Breast epithelium (tissue), 4 donors: ENCODE measurements at places on chromosomes 1 and 21.

DNA sequence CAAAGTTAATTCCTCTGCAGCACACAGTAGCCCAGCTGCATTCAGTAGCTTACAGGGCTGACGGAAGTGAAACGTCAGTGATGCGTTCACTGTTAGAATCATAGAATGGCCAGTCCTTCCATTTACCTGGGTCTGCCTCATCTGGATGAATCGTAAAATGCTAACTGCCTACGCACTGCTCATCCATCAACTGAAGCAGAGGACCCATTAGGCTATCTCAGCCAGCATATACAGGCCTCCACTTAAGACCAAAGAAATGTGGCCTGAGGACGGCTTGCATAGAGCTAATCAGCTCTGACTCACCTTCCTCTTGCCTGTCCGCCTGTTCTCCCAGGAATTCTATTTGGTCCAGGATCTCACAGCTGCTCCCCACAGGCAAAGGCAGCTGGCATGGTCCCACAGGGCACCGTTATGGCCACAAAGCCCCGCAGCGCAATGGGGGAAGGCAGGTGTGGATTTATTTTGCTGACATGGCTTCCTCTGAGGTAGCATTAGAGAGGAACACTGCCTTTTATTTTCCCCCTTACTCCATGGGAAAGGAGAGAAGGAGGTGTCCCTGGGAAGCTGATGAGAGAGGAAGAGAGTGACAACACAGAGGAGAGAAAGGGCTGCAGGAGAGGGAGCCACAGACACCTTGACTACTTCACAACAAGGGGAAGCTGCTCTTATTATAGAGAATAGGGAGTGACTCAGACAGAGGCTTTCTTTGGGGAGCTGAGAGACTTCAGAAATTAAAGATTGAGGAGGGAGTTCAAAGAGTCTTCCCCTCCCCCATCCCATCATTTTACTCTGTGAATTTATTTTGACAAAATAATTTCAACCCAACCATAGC is 177.6 kb downstream of the HHIPL2 start:
- H3K27ac ChIP-seq = no peak overlapping the region
- no peak for DNase-seq
- no peaks in the 10 kb centered on the region for H3K27me3 ChIP-seq
- no peak overlapping the region for H3K4me3 ChIP-seq

GRCh38 chr1:233304489-233305102 is 9.1 kb upstream of the PCNX2 start:
- H3K36me3 ChIP-seq = no peaks in the 10 kb centered on the region
- H3K27me3 ChIP-seq = no peaks in the 10 kb centered on the region
- DNase-seq = no peak
- no peak overlapping the region for H3K4me3 ChIP-seq

- DNase-seq = no peak
- no peak overlapping the region for H3K4me3 ChIP-seq
- no peak overlapping the region for H3K27ac ChIP-seq
- no peaks in the 10 kb centered on the region for H3K36me3 ChIP-seq
Measured at GRCh38 chr1:23545851-23546250, 13.4 kb downstream of the ID3 start.

GRCh38 chr1:160101037-160101716 is 2.8 kb upstream of the IGSF8 start:
- H3K36me3 ChIP-seq = no peaks in the 10 kb centered on the region
- peak; percentile 78 for DNase-seq
- H3K27me3 ChIP-seq = no peaks in the 10 kb centered on the region
- no peak overlapping the region for H3K4me3 ChIP-seq
- H3K4me1 ChIP-seq = peaks cover 21% of the 10 kb centered on the region
- peak overlapping the region; percentile 59 for H3K27ac ChIP-seq

GRCh38 chr1:101567582-101568189 is 330.9 kb downstream of the S1PR1 start:
- H3K27ac ChIP-seq = no peak overlapping the region
- H3K4me3 ChIP-seq = no peak overlapping the region
- H3K4me1 ChIP-seq = no peaks in the 10 kb centered on the region
- H3K27me3 ChIP-seq = no peaks in the 10 kb centered on the region
- DNase-seq = no peak
- no peaks in the 10 kb centered on the region for H3K36me3 ChIP-seq

DNA sequence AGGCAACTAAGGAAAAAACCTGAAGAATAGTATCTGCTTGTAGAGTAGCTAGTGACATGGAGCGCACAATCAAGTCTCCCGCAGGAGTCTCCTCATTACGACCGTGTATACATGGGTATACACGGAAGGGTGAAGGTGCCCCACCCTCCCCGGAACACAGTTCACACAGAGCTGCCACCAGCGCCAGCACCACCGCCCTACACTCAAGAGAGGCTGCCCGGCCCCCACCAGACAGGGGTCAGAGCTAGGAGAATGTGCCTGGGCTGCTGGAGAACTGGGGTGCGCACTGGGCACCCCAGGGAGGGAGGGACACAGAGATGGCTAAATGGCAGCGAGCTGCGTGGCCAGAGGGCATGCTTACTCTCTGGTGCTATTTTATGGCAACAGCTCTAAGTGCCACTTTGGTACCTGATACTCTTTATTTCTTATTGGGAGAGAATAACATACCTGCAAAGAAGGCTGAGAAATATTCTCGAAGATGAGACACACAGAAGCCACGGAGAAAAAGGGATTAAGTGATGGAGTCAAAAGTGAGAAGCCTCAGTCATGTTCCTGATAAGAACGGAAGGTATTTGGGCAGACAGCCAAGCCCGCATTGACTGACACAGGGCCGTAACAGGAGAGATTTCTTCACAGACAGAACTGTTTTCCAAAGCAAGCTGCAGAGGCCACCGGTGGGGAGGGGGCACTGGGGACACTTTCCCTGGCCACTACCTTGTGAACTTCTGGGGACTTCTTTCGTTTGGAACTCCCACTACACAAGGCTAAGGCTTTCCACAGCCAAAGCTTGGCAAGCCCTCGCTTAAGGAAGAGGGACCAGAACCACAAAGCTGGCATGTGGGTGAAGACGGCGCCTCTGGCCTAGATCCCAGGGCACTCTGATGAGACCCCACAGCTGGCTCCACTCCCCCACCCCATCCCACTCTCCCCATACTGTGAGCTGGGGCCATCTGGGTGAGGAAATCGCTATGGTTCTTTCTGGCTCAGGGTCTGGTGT is 108.0 kb downstream of the PGBD5 start:
- H3K4me1 ChIP-seq = no peaks in the 10 kb centered on the region
- peaks cover 6% of the 10 kb centered on the region for H3K27me3 ChIP-seq
- H3K4me3 ChIP-seq = no peak overlapping the region
- no peak overlapping the region for H3K27ac ChIP-seq
- no peak for DNase-seq

DNA sequence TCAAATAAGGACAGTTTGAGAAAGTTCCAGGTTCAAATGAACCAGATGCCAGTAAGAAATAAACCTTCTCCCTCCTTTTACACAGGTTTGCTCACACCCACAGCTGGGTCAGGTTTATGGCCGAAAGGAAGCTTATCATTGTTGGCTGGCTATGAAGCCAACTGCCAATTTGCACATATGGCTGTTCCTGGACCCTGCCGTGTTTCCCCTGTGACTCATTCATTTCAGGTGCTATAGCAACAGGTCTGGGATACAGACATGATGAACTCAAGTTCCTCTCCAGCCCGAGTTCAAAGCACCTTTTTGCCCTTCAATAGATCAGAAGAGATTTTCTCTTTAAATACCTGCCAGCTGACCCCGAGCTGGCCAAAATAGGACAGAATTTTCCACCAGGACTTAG is 134.4 kb upstream of the SMYD2 start:
- no peak overlapping the region for H3K27ac ChIP-seq
- no peak for DNase-seq
- no peaks in the 10 kb centered on the region for H3K4me1 ChIP-seq
- H3K27me3 ChIP-seq = no peaks in the 10 kb centered on the region
- H3K36me3 ChIP-seq = no peaks in the 10 kb centered on the region

DNA sequence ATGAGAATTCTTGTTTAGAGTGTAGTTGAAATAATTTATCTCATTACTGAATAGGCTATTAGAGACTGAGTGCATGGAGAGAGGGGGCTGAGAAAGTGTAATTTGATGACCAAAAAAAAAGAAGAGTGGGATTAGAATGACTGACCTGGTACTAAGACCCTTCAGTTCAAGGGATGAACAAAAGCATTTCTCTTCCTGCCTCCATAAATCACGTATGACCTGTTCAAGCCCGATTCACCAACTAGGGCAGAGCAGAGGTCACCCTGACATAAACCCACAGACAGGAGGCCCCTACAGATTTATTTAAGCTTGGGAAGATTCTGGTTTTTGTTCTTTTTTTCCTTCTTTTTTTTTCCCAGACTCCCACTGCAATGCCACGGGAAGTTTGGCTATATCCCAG is 123.7 kb upstream of the COP1 start:
- H3K27ac ChIP-seq = no peak overlapping the region
- H3K36me3 ChIP-seq = no peaks in the 10 kb centered on the region
- no peak overlapping the region for H3K4me3 ChIP-seq
- H3K27me3 ChIP-seq = no peaks in the 10 kb centered on the region

DNA sequence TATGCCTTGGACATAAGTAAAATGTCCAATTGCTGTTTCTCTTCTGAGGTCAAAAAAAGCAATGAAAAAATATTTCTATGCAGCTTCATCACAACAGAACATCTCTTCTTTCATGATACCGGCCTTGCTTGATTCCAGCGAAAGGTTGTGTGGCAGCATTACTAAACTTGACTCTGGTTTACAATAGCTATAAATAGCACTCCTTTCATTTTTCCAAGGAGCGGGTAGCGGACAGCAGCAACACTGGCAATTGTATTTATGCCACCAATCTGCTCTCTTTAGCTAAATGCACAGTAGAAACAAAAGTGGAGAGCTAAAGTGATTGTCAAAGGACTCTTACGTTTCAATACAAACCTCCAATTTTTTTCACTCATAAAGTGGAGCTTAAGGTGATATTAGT is 7.5 kb upstream of the DAB1 start:
- no peaks in the 10 kb centered on the region for H3K4me1 ChIP-seq
- no peaks in the 10 kb centered on the region for H3K27me3 ChIP-seq
- H3K27ac ChIP-seq = no peak overlapping the region
- no peaks in the 10 kb centered on the region for H3K36me3 ChIP-seq
- no peak overlapping the region for H3K4me3 ChIP-seq

GRCh38 chr1:160638926-160639325 is 7.9 kb downstream of the SLAMF1 start:
- no peak overlapping the region for H3K27ac ChIP-seq
- H3K4me3 ChIP-seq = no peak overlapping the region
- no peaks in the 10 kb centered on the region for H3K4me1 ChIP-seq
- DNase-seq = no peak
- H3K27me3 ChIP-seq = no peaks in the 10 kb centered on the region
- H3K36me3 ChIP-seq = no peaks in the 10 kb centered on the region

DNA sequence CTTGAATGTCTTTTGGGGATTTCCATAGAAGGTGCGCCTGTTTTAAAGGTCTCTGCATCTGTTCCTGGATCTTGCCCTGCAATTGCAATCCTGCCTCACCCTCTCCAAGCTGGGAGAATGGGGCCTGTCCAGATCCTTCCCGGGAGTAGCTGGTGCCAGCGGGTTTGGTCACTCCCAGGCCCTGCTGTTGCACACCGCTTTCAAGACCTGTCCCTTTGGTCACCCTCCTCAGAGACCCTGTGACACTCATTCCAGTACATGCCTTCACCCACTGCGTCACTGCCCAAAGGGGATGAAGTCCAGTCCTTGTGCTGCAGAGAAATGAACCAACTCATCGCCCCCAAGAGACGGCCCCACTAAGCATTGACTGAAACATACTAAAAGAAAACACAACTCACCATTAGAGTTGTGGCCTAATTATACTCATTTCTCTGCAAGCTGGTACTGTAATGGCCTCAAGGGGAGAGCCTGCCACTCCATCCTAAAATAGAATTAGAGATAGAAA is 1.9 kb upstream of the IRF2BP2 start:
- H3K36me3 ChIP-seq = peaks cover 5% of the 10 kb centered on the region
- peak overlapping the region; percentile 32 for H3K4me3 ChIP-seq
- peaks cover 26% of the 10 kb centered on the region for H3K4me1 ChIP-seq
- H3K27me3 ChIP-seq = no peaks in the 10 kb centered on the region
- DNase-seq = no peak
- peak overlapping the region; percentile 98 for H3K27ac ChIP-seq

DNA sequence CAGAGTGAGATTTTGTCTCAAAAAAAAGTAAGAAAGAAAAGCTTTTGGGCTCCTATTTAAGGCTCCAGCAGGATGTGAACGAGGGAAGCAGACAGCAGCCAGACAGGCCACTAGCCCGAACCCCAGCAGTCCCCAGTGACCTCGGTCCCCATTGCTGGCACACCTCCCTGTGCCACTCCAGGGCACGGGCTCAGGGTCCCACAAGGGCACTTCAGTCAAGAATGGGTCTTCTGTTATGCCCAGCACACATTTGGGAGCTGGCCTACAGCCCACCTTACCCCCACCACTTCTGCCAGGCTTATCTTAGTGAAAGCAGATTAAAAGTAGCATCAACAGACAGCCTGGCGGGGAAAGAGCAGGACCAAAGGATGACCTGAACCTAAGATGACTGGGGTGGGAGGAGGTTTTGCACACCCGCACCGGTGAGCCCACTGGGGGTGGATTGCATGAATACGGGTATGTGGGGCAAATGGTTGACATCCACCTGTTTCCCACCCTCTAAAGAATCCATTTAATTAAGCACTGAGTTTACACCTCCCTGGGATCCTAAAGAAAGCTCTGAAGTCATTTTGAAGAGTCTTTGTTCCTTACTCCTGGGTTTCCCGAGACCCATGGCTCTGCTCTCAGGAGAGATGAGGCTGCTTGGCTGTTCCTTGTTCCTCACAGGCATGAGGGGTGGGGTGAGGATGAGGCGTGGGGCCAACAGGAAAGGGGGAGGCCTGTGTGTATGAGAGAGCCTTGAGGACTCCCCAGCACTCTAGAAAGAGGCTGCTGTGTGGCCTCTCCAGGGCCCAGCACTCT is 4.7 kb downstream of the CHI3L1 start:
- H3K4me1 ChIP-seq = no peaks in the 10 kb centered on the region
- H3K36me3 ChIP-seq = no peaks in the 10 kb centered on the region
- peak overlapping the region; percentile 86 for H3K27ac ChIP-seq
- no peak overlapping the region for H3K4me3 ChIP-seq
- no peaks in the 10 kb centered on the region for H3K27me3 ChIP-seq

DNA sequence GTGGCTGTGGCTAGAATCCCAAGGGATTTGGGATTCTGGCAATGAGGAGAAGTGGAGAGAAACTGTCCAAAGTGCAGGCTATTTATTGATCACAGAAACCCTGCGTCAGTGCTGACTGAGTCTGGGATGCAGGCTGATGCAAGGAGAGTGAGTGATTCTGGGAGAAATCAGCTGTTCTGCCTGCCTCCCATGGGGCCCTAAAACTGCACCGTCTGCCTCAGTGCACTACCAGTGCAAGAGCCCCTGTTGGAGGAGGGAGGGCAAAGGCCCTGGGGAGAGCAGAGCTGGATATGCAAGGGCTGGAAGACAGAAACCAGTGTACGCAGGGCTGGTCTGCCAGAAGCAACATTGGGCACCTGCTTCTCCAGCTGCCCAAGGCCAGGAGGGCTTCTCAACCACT is 42.6 kb downstream of the C1orf198 start:
- DNase-seq = no peak
- H3K36me3 ChIP-seq = no peaks in the 10 kb centered on the region
- peaks cover 8% of the 10 kb centered on the region for H3K4me1 ChIP-seq
- H3K27me3 ChIP-seq = no peaks in the 10 kb centered on the region
- peak overlapping the region; percentile 90 for H3K27ac ChIP-seq
